ENCODE measurements at places on chromosomes 1 and 21.

GRCh38 chr1:41349361-41350054, 11.7 kb upstream of the FOXO6 start:
- DNase-seq = no peak

- DNase-seq = no peak
Measured at GRCh38 chr1:199046618-199047017, 407.8 kb downstream of the PTPRC start.

DNA sequence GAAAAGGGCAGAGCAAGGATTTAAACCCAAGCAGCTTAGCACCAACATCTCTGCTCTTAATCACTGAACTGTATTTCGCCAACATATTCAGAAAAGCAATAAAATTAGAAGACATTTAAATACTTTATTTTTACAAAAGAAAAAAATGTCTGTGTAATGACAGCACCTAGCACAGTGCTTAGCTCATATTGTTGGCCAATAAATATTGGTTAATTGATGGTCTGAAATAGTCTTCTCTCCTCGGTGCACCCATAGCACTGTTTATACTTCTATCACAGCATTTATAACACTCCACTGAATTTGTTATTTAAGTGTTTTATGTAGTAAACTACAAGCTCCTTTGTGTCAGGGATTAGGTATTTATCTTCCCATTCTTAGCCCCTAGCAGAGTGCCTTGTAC, 70.9 kb upstream of the PLPPR4 start:
- DNase-seq = no peak

DNA sequence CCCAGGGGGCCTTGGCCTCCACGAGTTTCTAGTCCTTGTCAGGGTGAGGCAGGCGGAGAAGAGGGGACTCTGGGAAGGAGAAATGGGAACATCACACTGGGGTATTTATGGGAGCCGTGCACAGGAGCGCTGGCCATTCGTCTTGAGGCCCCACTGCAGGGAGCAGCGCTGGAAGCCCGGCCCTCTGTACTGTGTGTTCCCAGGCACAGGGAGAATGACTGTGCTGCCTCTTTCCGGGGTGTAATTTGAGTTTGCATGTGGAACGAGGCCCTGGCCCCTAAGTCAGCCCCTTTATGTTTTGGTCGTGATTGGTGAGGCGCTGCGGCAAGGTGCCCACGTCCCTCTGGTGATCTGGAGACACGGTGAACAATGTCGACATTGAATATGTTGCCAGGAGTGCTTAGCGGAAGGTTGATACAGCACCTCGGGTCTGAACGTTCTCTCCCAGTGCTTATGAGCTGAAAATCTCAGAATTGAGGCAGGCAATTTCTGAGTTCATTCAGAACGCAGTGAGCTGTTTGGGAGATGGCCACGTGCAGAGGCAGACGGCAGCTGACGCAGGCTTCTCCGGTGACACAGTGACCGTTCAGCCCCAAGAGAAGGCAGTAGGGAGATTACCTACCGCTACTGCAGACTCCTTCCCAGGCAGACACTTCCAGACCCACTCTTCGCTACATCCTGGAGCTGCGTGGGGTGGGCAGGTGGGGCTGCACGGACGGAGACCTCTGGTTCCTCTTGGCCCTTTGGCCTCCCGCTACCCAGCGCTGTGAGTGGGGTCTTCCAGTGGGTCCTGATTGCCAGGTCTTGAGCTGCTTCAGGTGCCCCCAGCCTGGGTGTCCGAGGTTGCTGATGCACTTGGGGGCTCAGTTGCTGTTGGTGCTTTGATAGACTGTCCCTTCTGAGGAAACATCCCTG, 265.8 kb downstream of the CAMTA1 start:
- DNase-seq = no peak

DNA sequence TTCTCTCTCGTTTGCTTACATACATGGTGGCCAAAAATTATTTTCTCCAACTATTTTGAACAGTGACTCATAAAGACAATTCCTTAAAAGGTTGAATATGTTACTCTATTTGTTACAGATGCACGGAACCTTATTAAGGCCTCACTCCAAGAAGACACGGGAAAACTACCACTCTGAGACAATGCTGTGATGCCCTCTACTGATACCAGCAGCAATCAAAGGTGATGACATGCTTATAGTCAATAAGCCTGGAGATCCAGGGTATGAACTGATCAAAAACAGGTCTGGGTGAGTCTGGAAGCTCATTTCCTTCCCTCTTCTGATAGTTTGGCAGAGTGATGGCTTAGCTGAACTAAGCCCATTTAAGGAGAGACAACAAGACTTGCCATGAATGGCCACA, 563.0 kb downstream of the LRRIQ3 start:
- DNase-seq = no peak

DNA sequence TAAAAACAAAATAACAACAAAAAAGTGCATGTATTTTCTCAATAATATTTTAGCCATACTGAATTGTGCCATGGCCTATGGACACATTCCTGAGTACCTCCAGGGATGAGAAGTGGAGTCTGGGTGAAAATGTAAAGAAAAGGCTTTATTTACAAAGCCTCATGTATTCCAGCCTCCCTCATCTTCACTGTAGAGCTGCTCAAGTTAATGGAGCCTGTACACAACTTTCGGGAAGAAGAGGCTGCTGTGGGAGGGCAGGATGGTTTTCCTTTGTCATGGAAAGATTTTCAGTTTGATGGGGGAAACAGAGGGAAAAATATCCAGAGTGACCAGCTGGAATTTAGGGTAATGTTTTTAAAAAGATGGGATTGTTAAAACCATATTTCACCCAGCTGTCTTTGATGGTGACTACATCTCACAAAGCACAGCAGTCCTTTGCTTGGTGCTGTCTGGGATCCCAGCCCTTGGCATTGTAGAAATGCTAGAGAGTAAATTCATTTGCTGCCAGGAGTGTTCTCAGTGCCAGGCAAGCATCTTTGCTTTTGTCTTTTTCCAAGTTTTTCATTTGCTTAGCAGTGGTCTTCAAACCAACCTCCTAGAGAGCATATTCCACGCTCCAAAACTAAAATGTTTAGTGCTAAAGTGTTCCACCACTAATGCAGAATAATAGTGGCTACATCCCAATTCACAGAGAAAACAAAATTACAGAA, 54.9 kb downstream of the DPT start:
- DNase-seq = no peak

DNA sequence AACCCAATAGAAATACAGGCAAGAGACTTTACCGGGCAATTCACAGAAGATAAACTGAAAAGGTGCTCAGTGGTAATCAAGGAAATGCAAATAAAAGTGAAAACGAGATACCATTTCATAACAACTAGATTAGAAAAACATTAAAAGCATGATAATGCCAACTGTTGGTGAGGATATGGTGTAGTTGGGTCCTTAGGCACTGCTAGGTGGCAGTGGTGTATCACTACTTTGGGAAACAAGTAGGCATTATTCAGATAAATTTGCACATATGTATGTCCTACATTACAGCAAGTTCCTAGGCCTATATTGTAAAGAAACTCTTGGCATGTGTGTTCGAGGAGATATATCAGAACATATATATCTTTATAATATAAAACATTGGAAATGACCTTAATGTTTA, 31.0 kb downstream of the AZIN2 start:
- no peak for DNase-seq

All from stimulated activated CD4-positive, alpha-beta T cell treated with anti-CD3 and anti-CD28 coated beads, Interleukin-1b, Interleukin-23, amount 100 ng/mL, for 1 hour (primary cell).